ENCODE measurements at places on chromosomes 3 and 15. TPM values are rescaled to one million over a fixed set of nuclear protein-coding genes. Genes with fewer than 3 reads are reported as not detected.

- DNase-seq, result peak; percentile 55
Measured at GRCh38 chr15:66138096-66138783, 115.3 kb downstream of the MEGF11 start.

GRK7 gene
- total RNA-seq, result not detected

- no peak for DNase-seq
Measured at GRCh38 chr3:184525337-184526087, 36.1 kb upstream of the EPHB3 start.

DNA sequence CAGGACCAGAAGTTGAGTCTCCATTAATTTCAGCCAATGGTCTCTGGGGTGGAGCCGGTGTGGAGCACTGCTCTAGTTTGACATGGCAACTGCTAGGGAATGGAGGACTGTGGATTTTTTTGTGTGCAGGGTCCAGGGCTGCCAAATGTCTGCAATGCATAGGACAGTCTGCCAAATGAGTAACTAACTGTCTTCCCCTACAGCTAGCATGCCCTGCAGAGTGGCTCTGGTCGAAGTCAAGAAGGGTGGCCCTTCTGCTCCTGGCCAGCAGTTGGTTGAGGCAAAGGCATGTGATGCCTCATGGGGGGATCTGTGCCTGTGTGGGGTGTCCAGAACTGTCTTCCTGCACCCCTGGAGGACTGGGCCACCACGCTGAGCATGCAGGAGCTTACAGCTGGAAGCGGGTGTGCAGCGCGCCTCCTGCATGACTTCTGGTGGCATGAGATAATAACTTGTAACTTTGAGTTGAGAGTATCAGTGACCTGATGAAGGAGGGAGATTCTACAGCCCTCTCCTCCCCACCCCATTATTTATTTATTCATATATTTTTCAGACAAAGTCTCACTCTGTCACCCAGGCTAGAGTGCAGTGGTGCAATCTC is 4.6 kb downstream of the TPRA1 start:
- DNase-seq, result no peak

DNA sequence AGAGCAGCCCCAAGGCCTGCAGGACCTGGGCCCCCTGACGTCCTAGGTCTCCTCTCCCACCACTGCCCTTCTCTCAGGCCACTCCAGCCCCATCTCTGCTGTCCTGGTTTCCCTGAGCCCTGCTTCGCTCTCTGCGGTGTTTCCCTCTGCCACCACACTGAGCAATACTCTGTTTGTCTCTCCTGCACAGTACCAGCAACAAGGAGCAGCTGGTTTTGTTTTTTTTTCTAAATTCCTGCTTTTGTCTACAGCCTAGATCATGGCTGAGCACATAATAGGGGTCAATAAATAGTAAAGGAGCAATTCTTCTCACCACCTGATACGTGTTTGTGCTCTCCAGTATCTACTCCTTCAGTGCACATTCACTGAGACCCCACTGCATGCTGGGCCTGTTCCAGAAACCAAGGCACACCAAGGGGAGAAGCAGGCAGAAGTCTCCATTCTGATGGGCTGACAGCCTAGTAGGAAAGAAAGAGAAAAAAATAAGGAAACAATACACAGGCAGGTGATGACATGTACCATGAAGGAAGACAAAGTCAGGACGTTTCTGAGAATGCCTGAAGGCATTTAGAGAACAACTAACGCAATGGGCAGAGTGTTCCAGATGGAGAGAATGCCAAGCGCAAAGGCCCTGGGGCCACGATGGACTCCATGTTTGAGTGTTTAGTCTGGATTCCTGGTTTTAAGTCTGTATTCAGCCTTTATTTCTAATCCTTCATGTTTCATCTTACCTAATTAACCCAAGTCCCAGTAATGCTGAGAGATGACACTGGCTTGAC is 6.0 kb upstream of the ACAD9 start:
- DNase-seq, result no peak

TPRG1 gene
- 3.3 TPM for total RNA-seq

- peak; percentile 77 for DNase-seq
Measured at GRCh38 chr3:46845860-46846623, 17.2 kb downstream of the MYL3 start.

LDHAL6B gene
- total RNA-seq, result not detected

LRRIQ4 gene
- total RNA-seq, result not detected

DNA sequence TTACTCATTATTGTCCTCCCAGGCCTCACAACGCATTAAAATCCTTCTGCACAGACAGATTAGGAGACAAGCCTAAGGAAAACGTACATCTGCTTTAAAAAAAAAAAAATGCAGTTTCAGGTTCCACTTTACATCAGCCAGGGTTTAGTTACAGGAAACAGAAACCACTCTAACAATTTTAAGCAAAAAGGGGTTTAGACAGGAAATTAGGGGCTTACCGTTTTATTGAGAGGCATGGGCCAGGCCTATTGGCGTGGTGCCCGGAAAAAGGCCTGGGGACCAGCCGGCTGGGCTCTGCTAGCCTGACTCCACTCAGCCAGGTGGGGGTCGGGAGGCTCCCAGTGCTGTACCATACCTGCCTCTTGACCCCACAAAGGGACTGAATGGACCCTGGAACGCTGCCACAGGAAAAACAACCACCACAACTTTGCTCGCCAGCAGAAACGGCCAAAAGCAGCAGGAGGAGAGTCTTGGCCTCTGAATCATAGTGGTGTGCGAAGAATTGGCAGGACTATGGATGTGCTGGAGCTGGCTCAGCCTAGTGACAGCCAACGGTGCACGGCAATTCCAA is 124.3 kb downstream of the CHSY1 start:
- peak; percentile 86 for DNase-seq

GHRL gene
- not detected for total RNA-seq

ALAS1 gene
- total RNA-seq, result 749 TPM

DNA sequence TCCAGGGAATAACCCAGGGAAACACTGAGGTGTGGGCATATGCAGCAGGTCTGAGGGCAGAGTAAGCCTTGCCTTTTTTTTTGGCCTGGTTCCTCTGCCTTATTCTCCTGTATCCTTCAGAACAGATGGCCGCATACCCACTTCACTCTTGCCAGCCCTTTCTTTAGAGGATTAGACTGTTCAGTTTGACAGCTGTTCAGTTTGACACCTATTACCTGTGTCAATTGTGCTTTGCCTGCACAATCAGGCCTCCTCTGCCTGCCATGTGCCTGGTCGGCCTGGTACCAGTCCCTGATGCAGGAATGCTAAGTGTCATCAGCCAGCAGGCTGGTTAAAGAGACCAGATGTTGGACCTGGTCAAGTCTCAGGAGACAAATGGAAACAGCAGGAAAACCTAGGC is 22.3 kb downstream of the TM6SF1 start:
- no peak for DNase-seq

CLSTN2 gene
- total RNA-seq, result 6.0 TPM

GRCh38 chr3:98799479-98799878 is 36.3 kb downstream of the ST3GAL6 start:
- no peak for DNase-seq

CYP1A2 gene
- total RNA-seq, result not detected

- no peak for DNase-seq
Measured at GRCh38 chr3:20254268-20255117, 68.5 kb upstream of the SGO1 start.

- DNase-seq, result no peak
Measured at GRCh38 chr3:27319847-27320526, 49.2 kb downstream of the NEK10 start.

GPR176 gene
- 2.6 TPM for total RNA-seq

- DNase-seq, result no peak
Measured at GRCh38 chr15:26126819-26127387, 263.8 kb upstream of the ATP10A start.

PIAS1 gene
- total RNA-seq, result 23.3 TPM

GLDN gene
- total RNA-seq, result 0.44 TPM

ROPN1B gene
- 0.65 TPM for total RNA-seq

DNA sequence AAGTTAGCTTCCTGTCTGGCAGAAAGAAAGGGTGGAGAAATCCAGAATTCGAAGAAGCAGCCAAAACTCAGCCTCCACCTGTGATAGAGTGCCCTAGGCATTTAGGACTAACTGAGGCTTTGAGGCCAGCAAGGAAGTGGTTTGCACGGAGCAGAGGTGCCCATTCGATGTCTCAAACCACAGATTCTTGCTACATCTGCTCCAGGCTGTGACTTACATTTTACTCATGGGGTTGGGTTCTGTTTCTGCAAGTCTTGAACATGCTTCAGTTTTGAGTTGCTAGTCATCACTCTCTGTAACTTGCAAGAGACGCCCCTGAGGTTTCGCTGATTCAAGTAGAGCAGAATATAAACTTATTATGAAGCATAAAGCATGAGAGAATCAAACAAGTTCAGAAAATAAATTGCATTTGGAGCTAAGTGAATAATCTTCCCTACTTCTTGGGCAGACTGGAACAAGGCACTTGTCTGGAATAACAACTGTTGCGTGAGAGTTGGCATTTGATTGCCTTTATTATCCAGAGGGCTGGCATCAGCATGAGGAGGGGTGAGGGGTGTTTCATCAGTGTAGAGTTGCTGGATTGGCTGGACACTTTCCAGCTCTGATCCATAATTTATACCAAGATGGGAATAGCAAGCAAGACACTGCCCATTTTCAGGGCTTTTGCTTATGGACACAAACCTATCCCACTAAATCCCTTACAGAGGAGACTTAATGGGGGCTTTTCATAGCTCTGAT is 256.5 kb downstream of the AGBL1 start:
- DNase-seq, result no peak

DNA sequence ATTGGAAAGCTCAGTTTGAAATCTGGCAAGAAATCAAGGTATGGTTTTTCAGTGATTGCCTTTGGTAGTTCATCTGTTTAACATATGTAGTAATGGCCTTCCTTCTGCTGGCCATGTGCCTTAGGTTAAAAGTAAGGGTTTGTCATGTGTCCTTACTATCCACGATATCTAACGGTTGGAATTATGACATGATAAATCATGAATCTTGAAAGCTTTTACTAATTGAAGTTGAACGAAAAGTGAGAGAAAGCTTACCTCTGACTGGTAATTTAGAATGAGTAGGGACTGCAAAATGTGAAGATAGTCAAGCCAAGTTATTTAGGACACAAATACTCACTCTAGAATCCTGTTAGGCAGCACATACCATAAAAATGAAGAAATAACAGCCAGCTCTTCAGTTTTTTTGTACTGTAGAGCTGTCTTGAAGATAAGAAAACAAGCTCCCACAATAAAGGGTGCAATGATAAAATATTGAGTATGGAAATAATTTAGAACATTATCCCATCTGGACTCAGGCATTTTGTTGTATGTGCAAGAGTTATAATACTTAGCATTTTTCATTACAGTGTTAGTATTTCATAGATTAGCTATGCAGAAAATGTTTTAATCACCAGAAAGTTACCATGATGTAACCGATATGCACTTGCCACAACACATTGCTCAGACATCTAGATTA is 303.4 kb downstream of the ZNF385D start:
- no peak for DNase-seq

DNA sequence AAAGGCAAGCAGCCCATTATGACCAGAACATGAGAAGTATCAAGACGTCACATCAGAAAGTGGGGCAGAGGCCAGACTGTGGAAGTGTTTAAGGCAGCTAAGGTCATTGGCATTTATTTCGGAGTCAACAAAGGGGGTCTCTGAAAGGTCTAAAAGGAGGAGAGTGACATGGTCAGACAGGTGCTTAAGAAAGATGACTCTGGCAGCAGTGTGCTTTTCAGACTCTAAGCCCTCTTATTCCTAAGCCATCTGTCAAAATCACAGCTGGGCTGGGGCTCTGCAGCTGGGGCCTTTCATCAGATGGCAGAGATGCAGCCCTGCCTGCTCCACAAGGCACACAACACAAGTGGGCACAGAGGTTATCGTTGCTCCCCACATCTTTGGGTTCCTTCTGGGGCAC is 14.0 kb downstream of the FBXL22 start:
- DNase-seq, result no peak

- no peak for DNase-seq
Measured at GRCh38 chr3:103513003-103513402, 1078.2 kb downstream of the ZPLD1 start.

NMB gene
- 16.1 TPM for total RNA-seq
